ENCODE measurements at places on chromosomes 1 and 21. TPM values are rescaled to one million over a fixed set of nuclear protein-coding genes. Genes with fewer than 3 reads are reported as not detected.

The CENPL gene
- 14.4 TPM for total RNA-seq

The PAFAH2 gene
- total RNA-seq, result 8.2 TPM

The MYOG gene
- total RNA-seq, result not detected

DNA sequence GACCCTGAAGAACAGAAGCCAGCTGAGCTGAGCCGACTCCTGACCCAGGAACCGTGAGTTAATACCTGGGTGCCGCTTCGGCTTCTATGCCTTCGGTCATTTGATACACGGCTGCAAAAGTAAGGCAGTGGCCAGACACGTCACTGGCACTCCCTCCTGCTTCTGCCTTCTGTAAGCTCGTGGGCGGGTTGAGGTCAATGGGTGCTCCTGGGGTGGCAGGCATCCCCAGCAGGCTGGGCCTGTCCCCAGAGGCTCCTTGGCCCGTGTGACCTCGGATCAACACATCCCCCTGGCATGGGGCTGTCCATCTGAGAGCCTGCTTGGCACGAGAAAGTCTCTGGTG, 35.7 kb upstream of the COL6A1 start:
- no peak for DNase-seq

DNA sequence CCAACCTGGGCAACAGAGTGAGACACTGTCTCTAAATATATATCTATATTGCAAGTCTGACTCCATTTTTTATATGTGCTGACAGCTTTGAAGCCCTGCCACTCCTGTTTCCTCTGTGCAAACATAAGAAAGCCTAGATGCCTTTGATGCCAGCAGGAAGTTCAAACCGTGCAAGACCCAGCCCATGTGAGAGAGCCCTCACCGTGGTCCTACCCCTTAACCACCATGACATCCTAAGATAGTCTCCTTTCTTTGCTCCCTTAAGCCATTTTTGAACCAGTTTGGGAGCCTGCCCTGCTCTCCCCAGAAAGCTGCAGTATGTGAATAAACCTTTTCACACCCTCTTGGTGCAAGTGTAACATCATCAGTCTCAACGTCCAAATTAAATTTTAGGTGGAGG, 3.7 kb upstream of the DIPK1A start:
- no peak for DNase-seq

- no peak for DNase-seq
Observed at GRCh38 chr1:33317946-33318345, 3.0 kb downstream of the A3GALT2 start.

DNA sequence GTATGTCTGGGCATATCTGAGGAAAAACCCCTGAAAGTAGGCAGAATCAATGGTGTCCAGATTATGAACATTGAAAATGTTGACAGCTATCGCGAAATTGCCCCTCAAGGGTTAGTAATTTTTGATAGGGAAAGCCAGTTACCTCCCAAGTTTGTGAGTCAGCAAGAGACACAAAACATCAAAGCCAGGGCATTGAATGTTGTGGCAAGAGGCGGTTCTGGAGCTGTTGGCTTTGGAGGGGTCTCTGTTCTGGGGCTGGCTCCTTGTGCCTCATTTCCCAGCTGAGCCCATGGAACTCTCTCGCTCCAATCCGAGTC, 10.6 kb upstream of the S100A11 start:
- no peak for DNase-seq

DNA sequence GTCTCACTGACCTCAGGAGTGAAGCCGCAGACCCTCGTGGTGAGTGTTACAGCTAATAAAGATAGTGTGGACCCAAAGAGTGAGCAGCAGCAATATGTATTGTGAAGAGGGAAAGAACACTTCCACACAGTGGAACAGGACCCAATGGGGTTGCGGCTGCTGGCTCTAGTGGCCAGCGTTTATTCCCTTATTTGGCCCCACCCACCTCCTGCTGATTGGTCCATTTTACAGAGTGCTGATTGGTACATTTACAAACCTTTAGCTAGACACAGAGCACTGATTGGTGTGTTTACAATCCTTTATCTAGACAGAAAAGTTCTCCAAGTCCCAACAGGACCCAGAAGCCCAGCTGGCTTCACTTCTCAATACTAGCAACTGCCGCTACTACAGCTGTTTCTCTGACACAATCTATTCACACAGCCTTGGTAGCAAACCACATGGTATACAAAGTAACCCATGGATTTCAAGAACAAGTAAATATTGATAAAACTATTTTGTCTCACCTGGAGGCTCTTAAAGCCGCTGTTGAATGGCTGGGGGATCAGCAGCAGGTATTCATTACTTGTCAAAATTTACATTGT, 25.3 kb upstream of the ITLN1 start:
- DNase-seq, result no peak

DNA sequence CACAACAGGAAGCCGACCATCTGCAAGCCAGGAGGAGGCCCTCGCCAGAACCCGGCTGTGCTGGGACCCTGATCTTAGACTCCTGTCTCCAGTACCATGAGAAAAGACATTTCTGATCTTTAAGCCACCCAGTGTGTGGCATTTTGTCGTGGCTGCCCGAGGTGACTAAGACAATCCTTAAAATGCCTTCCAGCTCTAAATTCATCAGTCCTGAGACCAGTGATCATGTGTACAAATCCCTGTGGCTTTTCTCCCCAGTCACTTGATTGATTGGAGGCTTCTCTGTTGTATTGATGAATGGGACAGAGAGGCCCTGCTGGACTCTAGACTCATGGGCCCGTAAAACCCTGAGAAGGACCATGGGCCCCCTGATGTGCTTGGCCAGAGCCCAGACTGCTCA, 36.1 kb downstream of the B3GALT5 start:
- DNase-seq, result no peak

- DNase-seq, result no peak
Observed at GRCh38 chr1:81998165-81998564, 197.4 kb downstream of the ADGRL2 start.

DNA sequence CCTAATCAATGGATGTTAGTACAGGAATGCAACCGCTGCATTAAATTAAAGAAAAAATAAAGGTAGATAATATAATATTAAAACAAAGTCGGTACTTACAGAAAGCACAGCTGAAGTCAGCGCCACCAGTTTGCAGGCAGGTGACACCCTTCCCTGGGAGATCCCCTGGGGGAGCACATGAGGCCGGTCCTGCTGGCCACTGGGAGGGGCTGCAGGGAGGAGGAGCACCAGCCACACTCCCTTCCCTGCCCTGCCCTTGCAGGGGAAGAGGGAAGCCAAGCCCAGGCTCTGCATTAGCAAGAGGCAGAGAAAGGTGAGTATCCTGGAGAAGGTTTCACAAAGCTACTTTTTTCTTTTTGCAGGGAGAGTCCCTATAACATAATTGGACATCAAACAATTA, 507.0 kb downstream of the AJAP1 start:
- DNase-seq, result peak; percentile 74

DNA sequence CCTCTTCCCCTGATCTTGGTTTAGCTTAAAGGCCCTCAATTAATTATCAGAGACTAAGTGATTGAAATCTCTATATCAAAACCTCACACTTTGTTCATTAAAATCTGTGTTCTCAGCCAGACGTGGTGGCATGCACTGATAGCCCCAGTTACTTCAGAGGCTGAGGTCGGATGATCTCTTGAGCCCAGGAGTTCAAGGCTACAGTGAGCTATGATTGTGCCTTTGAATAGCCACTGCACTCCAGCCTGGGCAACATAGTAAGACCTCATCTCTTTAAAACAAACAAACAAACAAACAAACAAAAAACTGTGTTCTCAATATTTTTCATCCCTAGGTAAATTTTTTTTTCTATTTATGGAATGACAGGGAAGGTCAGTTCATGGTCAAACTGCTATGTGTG, 18.7 kb downstream of the TRMT13 start:
- no peak for DNase-seq

Data from H9 (cell line).